ENCODE measurements at places on chromosomes 1 and 21.

DNA sequence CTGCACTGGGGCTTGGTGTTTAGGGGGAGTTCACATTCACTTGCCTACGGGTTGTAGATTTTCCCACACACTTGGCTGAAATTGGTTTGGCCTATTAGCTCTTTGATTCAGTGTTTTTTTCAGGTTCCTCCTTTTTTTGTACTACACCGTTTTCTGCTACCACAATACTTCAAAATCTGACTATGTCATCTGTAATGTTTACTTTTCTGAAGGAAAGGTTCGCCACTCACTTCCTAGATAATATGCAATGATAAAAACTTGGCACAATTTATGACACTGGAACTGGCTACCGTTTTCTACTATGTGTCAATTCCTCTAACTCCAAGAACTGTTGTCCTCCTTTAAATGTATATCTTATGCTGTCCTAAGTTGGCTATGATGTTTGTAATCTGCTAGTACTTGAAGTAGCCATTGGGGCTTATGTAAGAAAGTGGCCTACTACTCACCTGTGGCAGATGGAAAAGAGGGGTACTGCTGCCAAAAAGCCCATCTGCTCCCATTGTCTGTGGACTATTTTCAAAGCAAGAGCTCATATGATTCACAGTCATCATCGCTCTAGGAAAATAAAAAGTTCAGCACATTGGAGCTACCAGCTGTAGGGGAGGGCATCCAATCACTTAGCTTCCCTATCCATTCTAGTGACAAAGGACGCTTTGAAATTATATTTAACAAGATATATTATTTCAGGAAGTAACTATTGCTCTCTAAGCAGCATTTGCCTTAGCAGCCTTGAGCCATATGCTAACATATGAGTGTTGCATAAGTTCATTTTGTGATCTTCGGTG is 42.4 kb upstream of the BACH1 start:
- DNase-seq: no peak

DNA sequence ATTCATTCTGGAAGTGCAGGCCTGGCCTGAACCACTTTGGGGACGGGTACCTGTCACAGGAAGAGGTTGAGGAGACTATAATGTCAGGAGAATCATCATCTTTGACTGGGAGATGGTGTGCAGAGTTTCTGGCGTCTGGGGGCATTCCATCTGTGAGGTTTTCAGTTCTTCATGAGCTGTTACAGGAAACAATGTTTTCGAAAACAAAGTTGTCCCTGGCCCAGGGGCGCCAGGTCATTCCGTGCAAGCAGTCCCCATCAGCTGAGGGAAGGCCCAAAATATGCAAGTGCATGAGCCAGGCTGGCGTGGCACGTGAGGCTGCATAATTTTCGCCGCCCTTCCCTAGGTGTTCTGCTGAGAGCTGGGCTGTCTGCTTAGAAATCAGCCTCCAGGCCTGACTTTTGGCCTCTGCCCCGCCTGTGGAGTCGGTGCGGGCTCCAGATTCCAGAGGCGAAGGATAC is 68.4 kb upstream of the ATP5PO start:
- no peak for DNase-seq

DNA sequence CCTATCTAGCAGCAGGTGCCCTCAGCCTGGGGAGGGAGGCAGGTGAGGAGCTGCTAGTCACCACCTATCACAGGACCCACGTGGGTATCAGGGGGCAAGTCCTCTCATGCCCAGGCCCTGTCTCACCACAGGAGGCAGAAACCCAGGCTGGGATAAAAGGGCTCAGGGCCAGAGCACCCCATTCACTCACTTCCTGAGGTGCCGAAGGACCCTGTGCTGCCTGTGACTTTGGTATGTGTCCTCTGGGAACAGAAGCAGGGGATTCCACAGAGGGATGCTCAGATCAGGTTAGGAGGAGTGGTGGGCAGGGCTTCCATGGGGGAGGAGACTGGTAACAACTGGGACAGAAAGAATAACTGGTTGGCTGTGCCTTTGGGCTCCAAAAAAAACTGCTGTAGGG is at the start of gene LCE1E:
Gene LCE1E (plus strand): TSS at position 181 of the 400 bp plus-strand sequence. CDS start 1,043 bp downstream, outside the sequence.
- no peak for DNase-seq

DNA sequence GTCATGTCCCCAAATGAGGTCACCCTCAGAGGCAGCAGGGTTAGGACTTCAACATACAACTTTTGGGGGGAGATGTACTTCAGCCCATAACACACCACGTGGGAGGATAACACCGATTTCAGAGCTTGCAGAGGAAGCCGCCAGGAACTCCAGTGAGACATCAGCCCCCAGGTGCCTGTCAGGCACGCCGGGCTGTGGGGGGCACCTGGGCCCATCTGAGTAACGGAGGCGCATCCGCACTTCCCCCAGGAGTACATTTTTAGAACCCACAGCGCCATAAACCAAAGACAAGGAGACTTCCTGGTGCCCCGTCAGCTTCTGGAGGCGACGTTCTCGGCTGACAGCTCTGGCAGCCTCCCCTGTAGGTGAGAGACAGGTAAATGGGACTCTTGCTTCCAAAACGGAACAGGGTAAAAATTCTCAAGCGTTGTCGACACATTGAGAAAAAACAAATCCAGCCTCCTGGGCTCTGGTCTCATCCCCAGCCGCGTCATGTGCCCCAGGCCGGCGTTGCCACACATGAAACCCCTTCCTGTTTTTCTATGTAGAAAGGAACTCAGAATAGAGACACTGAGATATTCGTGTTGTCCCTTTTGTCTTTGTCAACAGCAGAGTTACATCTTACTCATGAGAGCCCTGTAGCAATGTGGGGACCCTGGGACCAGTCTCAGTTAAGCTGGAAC is 93.3 kb downstream of the PDE9A start:
- DNase-seq: peak; percentile 45

- DNase-seq: no peak
Observed at GRCh38 chr1:246661451-246661850, 62.8 kb upstream of the SCCPDH start.

GRCh38 chr1:106746448-106747085 is 309.9 kb upstream of the PRMT6 start:
- DNase-seq: no peak

DNA sequence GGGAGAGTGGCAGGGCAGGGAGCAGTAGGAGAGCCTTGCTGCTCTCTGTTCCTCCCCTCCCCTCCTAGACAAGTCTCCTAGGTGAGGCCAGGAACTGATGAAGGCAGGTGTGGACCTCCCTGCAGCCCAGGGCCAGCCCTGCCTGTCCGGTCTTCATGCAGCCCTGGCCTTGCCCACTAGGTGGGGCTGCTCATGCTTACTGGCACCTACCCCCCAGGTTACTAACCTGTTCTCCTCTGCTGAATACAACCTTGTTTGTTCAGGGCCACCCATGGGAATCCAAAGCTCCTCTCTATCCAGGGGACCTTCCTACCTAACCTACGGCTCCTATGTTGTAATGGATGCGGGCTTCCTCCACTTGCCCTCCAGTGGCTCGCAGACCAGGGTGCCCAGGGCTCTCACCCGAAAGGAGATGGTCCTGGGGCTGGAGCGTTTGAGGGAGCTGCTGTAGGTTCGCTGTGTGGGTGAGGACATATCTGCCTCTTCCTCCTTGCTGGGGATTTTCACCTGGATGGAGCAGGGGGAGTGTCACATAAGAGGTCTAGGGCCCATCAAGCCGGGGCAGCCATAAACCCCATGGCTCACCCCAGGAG is 7.9 kb upstream of the TNNT2 start:
- no peak for DNase-seq

DNA sequence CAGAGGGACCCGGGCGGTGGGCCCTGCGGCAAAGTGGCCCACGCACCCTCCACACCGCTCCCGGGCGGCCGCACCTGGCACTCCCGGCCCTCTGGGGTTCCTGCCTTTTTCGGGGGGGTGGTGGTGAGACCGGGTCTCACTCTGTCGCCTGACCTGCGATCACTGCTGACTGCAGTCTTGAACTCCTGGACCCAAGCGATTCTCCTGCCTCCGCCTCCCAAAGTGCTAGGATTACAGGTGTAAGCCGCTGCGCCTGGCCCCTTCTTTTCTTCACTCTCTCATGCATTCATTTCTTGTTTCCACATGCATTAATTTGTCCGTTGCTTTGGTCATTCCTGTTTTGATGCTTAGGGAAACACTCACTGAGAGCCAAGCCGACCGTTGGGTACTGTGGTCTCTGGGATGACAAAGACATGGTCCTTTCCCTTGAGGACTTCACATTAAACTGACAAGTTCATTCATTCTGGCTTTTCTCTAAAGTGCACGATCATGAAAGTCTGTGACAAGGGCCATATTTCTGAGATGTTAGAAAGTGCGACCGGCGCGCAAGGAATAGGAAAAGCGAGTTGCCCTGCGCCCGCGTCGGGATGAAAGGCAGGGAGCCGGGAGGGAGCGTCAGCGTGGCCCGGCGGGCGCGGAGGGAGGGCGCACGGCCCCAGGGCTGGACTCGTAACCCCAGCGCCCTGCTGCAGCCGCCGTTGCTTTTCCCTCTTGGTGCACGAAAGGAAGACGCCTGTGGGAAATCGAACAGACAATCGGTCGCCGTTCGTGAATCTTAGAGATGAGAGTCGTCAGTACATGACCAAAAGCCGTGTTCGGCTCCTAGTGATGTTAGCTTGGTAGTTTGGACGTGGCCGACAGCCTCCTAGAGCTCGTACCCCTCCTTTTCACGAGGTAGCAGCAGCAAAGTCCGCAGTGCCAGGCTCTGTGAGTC is 1.0 kb upstream of the MCOLN2 start:
- DNase-seq: no peak

DNA sequence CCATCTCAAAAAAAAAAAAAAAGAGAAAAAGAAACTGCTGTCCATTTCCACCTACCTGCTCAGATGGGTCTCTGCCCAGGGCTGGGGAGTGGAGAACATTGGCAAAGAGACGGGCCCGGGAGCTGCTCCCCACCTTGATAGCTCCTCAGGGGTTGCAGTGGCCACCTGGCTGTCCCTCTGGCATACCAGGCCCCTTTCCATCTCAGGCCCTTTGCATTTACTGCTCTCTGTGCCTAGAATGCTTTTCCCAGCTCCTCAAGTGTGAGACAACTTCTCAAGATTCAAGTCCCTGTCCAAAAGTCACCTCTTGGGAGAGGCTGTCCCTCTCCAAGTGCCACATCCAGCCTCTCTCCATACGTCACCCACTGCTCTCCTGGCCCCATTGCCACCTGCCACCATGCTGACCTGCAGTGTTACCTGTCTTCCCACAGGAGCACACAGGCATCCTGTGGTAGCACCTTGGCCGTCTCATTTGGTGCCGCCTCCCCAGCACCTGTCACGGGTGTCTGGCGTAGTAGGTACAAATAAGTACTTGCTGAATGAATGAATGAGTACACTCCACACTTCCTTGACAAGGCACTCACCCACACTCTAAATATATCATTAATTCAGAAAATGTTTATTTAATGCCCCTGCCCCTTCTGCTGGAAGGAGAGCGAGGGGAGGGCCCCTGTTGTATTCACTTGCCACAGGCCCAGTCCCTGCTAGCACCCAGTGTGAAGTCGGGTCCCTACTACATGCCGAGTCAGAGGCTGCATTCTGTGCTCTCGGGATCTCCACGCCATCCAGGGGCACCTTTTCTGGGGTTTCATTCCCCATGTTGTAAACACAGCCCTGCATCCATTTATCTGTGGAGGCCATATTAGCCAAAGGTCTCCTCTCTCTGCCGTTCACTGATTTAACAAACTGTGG is 48.8 kb downstream of the DISP3 start:
- DNase-seq: no peak

DNA sequence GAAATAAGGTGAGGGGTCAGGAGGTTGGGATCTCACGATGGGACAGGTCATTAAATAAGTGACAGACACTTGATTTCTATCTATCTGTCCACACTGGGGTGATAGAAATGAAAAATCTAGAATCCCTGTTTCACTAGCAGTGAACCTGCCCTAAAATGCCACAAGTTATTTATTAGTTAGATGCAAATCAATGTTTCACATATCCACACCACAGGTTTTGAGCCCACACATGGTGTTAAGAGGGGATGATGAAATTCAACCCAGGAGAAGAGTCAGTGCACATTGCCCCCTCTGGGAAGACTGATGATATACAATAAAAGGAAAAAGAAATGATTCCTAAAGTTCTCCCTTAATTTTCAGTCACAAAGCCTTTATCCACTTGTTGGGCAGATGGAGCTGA is 10.1 kb upstream of the NTPCR start:
- no peak for DNase-seq

DNA sequence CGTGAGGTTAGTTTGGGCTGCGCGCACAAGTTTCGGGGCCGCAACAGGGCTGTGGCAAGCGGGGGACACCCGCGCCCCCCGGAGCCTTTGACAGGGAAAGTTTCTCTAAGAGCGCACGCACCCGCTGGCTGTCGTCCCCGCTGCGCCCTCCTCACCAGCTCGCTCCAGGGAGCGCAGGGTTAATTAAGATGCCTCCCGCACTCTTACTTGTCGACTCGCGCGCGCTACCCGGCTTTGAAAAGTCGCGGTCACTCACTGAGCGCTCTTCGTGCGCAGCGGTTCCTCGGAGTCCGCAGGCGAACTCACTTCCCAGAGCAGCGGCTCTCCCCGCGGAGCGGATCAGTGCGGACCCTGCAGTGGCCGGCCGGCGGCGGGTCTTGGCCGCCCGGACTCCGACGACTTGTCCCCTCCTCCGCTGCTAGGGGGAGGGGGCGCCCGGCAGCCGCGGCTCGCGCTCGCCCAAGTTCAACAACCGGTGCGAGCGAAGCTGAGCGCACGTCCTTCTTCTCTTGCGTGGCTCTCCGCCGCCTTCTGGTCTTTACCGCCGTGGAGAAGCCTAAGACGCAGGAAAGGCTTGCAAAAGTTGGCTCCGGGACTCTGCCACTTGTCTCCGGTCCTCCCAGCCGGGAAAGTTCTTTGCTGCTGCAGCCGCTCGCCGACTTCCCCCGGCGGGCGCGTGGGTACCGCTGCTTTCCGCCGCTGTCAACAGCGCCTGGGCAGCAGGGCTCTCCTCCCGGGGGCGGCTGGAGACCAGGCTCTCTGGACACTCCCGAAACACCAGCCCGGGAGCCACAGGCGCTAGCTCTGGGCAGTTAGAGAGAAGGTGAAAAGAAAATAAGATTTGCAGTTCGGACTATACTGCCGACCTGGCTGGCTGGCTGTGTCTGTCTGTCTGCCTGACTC is 506 bp downstream of the JUN start:
- peak; percentile 26 for DNase-seq

DNA sequence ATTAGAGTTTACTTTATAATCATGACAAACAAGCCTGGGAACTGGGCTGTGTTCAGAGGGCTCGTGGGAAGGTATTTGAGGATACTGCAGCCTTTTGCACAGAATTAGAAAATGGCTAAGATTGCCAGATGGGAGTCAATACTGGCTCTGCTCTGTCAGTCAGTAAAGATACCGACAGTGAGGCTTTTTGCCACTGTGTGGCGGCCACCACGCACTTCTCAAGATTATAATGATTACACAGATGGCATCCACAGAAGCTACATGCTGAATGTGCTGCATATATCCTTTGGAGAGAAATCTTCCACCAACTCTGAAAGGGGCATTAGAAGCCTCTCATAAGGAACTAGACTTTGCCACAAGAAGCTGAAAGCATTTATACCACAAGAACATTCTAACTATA is 213.4 kb upstream of the PTBP2 start:
- no peak for DNase-seq

GRCh38 chr1:91720044-91720443 is 165.9 kb downstream of the TGFBR3 start:
- DNase-seq: no peak

- DNase-seq: no peak
Observed at GRCh38 chr1:6239950-6240768, 3.8 kb upstream of the HES3 start.

All from CD4-positive, alpha-beta T cell treated with Interleukin-15 for 4 hours (primary cell).